ENCODE measurements at places on chromosomes 13 and 19.

DNA sequence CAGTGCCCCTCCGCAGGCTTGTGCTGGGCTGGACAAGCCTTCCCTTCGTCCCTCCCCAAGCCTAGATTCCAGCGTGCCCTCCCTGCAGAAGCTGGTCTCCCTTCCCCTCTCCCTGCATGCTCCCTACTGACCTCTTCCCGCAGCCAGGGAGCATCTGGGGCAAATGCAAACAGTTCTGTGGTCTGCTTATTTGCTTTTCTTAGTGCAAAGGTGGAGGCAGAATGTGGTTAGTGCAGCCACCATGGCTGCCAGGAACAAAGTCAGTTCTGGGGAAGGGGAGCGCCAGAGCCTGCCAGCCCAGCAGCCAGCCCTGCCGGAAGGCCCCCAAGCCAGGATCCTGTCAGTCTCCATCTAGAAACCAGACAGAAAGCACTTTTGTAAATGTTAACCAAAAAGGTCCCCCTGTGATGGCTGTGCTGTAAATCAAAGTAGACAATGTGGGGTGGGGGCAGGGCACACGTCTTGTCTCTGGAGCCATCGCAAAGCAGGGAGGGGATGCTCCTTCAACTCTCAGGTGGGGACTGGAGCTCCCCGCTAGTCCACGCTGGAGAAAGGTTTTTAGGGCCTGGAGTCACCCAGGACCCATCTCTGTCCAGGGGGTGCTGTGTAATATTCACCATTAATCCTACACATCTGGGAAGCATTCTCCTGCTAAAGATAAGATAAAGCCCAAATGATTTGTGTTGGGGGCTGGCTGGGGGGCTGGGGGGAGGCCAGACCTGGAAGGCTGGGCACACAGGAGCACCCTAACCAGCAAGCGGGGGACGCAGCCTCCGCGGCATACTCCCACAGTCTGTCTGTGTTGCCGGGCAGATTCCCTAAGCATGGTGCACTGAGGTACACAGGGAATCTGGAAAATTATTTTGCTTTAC, 30.9 kb downstream of the SERP2 start:
- no peak for DNase-seq

DNA sequence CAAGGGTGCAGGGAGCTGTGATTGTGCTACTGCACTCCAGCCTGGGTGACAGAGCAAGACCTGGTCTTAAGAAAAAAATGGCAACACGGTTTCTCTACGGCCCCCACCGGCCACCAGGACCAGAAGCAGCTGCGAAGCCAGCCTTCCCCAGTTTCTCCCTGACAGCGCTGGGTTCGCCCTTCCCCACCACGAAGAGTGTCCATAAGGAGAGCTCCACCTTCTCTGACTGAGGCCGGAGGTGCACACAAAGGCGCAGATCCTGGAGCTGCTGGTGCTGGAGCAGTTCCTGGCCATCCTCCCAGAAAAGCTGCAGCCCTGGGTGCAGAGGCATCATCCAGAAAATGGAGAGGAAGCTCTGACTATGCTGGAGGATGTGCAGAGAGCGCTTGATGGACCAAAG, 52.2 kb upstream of the ZNF599 start:
- no peak for DNase-seq

- peak; percentile 66 for DNase-seq
Observed at GRCh38 chr19:17075864-17076542, 426 bp downstream of the MYO9B start.

GRCh38 chr19:19417628-19418245, 12.3 kb downstream of the GATAD2A start:
- no peak for DNase-seq

DNA sequence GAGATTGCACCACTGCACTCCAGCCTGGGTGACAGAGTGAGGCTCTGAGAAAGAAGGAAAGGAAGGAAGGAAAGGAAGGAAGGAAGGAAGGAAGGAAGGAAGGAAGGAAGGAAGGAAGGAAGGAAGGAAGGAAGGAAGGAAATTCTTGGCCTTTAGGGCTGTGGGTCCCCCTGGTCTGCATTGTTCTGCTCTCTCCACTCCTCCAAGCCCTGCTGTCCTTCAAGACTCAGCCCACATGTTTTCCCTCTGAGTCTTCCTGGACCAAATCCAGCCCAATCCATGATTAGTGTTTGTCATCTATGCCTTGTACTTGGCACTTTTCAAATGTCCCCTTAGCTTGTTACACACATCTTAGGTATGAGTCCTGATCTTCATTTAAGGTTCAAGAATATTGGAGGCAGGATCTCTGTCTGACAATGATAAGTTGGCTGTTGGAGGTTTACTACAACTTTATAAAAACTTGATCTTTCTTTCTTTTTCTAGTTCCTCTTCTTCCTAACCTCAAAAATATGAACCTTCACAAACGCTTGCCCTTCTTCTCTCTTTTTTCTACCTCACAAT, 48.8 kb upstream of the INTS6 start:
- no peak for DNase-seq

DNA sequence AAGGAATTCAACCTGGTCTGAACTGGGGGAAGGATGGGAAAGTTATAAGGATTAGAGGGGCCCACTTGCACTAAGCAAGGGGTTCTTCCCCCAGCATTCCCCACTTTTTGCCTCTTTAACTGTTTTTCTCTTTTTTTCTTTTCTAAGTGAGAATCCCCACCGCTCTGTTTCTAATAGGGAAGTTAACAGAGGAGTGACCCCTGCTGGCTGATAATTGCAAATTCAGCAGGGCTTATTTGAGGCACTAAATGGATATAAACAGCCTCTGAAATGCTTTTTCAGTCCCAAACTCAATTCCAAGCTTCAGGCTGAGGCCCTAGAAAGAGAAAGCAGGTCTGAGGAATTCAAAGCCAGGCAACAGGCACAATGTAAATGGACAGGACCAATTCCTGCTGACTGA, 38.2 kb upstream of the CEACAM21 start:
- DNase-seq: peak; percentile 65

- DNase-seq: no peak
Observed at GRCh38 chr13:66348745-66349690, 881.1 kb downstream of the PCDH9 start.

GRCh38 chr19:33063356-33063752, 1.3 kb downstream of the RHPN2 start:
- no peak for DNase-seq

DNA sequence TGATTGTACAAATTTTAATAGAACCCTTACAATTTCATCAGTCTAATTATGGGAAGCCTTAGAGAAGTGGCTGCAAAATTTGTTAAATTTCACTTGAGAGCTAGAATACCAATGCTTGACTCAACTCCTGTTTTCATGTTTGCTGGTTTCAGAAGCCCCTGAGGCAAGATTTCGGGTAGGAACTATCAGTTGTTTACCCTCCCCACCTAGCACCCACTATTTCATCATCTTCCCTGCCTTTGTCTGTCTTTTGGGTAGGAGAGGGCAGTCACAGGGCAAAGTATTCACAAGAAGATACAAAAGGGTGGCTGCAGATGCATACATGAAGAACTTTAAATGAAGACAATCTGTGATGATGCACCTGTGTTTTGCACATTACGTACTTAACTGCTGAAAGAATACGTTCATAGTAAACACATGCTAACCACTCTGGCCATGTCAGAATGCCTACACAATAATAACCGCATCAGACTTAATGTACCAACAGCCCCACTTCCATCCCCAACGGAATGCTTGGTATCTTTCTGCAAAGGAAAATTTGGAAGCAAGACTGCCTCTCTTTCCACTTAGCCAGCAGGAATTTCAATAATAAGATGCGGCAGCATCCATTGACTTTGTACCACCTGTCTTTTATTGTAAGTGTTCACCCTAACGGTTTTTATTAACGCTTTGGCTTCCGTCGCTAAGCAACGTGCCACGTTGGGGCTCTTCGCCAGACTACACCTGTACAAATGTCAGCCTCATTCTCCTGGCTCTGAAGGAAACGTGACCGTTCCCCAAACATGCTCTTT, 30.4 kb downstream of the TPT1 start:
- DNase-seq: no peak

DNA sequence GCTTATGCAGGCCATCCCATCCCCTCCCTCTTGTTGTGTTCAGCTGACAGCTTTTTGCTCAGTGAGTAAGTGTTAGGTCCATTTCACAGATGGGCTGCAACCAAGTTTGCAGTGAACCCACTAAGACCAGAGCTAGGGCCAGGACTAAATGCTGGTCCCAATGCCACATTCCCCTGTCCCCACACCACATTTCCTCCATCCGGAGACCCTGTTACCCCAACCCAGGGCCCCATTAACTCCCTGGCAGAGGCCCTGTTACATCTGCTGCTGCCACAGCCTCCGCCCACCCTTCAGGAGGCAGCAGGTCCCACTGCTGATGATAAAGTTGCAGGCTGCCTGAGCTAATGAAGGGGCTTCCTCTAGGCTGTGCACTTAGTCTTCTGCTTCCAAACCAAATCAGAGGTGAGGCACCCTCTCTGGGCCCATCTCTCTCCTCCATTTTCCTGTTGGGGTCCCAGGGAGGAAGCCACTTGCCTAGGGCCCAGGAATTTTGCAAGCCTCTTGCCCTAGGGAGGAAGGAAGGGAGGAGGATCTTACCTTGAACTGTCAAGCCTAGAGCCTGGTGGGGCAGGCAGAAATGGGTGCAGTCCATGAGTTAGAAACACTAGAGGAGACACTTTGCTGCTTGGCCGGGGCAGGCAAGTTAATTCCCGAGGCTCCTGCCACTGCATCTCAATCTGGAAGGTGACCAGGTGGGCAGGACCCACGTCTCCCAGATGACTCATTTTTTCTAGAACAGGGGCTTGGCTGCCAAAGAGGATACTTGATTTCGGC, 3.4 kb upstream of the USF2 start:
- no peak for DNase-seq

DNA sequence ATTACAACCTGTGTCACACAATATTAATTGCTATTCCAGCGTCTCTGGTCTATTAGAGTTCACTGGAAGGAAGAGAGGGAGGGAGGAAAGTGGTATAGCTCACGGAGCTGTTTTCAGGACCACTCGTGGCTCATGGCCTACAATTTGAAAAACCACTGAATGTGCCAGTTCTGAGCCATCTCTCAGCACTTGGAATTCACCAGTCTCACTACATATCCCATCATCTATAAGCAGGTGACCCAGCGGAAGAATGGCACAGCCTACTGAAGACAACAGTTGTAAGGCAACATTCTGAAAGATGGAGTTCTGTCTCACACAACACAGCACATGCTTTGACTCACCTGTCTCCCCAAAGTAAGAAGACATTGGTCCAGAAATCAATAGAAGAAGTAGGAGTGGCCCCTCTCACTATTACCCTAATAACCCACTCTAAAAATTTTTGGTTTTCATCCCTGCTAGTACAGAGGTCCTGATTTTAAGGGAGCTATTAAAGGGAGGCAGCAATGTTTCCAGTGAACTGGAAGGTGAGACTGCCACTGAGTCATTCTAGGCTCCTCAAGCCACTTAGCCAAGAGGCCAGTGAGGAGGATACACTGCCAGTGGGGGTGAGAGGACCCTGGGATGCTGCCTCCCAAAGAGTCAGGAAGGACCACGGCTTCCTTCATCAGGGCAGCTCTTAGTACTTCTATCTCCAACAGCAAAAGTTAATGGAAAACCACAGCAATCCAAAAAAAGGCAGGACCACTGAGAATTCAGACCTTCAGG, 50.0 kb upstream of the DOCK9 start:
- no peak for DNase-seq

DNA sequence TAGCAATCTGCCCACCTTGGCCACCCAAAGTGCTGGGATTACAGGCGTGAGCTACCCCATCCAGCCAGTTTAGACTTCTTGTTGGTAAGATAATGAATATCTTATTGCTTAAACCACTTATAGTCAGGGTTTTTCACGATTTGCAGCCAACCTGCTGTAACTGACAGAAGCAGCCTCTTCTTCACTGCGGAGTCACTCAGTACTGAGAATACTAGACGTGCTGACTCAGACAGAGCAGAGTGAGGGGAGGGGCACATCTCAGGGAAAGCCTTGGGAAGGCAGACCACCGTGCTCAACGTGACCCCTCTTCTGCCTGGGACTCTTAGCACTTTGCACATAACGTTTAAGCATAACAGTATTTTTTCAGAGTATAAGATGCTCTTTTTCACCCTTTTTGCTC, 74.3 kb upstream of the ARHGEF7 start:
- no peak for DNase-seq

GRCh38 chr13:76331943-76332712, 554.1 kb downstream of the KCTD12 start:
- no peak for DNase-seq

GRCh38 chr13:112777637-112778406, 88.0 kb downstream of the ATP11A start:
- DNase-seq: no peak

GRCh38 chr13:100497389-100497788, 91.2 kb downstream of the GGACT start:
- DNase-seq: peak; percentile 25

GRCh38 chr19:28428663-28429348, 784.1 kb downstream of the UQCRFS1 start:
- DNase-seq: no peak

DNA sequence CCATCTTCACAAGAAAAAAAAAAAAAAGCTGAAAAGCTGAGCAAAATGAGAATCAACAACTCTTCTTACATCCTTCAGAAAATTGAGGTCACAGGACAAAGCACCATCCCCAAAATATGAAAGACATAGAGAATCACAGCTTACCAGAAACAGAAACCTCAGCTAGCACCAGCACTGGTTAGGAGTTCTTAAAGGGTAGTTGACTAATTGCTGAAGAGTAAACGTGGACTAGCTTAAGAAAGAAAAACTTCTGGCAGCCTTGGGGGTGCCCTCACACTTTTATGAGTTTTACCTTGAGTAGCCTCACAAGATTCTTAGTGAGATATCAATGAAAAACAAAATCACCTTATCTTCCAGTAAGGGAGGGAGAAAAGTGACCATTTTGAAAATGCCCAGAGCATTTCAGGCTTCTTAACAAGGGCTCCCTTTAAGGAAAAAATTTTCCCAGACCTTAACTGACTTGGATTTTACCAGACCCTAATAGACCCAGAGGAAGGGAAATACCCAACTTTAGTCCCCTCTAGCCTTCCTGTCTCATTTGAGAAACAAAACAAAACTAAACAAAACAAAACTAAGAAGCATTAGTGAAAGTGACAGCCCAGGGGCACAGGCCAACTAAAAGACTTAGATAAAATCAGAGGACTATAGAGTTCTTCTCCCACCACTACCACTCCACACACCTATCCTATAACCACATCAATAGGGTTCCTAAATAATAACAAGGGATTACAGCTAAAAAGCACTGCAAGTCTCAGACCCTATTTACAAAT, 888.6 kb downstream of the DIAPH3 start:
- peak; percentile 54 for DNase-seq

DNA sequence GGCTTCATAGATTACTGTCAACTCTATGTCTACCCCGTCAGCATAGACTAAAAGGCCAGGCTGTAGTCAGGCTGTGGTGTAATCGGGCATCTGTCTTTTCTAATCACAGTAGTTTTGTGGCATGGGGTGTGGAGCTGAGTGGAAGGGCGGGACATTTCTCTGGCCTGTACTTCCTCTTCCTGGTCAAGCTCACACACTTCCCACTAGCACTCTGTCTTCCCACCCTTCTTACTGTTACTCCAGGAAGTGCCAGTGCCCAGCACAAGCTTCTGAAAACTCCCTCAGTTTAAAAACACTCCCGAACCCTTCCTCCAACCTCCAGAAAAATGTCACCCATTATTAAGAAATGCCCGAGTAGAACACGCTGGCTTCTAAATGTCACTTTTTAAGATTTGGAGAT, 229.8 kb downstream of the KLF5 start:
- DNase-seq: no peak

- DNase-seq: no peak
Observed at GRCh38 chr19:35959968-35960320, 23.8 kb downstream of the LRFN3 start.

GRCh38 chr13:25085125-25085742, 10.7 kb upstream of the PABPC3 start:
- DNase-seq: peak; percentile 67
